CD14-positive monocyte (primary cell): ENCODE measurements at places on chromosomes 6 and 20. TPM values are rescaled to one million over a fixed set of nuclear protein-coding genes. Genes with fewer than 3 reads are reported as not detected.
A peak's percentile ranks its signal among the peaks of the same experiment; 100 is the strongest.

GRCh38 chr6:149363154-149363553 is 36.9 kb upstream of the SUMO4 start:
- DNase-seq = no peak

GRCh38 chr6:33806841-33807240 is 3.0 kb upstream of the MLN start:
- no peak for DNase-seq

GRCh38 chr20:16476032-16476431 is 97.2 kb downstream of the KIF16B start:
- DNase-seq = peak; percentile 7

Gene ISM1
- not detected for polyA plus RNA-seq

Gene SLC12A5
- polyA plus RNA-seq = not detected

DNA sequence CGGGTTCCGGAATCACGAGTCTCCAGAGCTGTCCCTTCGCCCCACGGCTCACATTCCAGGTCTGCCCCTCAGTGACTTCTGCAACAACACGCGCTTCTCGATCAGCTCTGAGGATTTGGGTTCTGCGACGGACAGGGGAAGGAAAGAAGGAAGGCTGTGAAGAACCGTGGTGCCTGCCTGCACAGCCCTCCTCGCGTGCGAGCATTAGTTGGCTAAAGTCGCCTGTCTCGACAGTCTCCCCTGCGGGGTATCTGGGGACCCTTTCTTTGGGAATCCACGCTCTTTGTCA is 23.1 kb downstream of the VPS52 start:
- peak; percentile 21 for DNase-seq

- DNase-seq = no peak
These were observed 941.0 kb upstream of the ADGRB3 start for GRCh38 chr6:67694127-67694526.

Gene ANKRD66
- polyA plus RNA-seq = not detected in 2 replicates

DNA sequence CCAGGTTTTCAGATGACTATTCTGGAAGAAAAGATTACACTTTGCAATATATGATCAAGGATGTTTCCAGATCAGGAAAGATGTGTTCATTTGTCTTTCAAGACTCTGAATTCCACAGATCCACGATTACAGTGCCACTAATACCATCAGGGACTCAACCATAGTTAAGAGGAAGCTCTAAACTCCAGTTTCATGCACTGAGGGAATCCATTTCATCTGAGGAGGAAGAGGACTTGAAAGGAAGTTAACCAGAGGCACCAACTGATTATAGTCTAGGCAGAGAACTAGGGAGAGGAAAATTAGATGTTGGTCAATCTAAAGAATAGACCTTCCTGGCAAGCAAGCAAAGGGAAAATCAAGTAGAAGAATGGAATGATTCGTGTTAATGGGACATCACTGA is 218.3 kb upstream of the PRDM1 start:
- DNase-seq = peak; percentile 35
